ENCODE measurements at places on chromosomes 7 and 10. TPM values are rescaled to one million over a fixed set of nuclear protein-coding genes. Genes with fewer than 3 reads are reported as not detected.

The LLCFC1 gene
- not detected for total RNA-seq

- no peak overlapping the region for H3K4me3 ChIP-seq
- H3K27me3 ChIP-seq: peaks cover 14% of the 10 kb centered on the region
Measured at GRCh38 chr7:94056796-94057207, 52.6 kb upstream of the BET1 start.

The NAT16 gene
- total RNA-seq: not detected

GRCh38 chr7:154987571-154987970 lies 15.4 kb downstream of the PAXIP1 start:
- no peak for DNase-seq
- H3K27ac ChIP-seq: no peak overlapping the region
- H3K27me3 ChIP-seq: no peaks in the 10 kb centered on the region
- H3K36me3 ChIP-seq: peaks cover 42% of the 10 kb centered on the region
- no peak overlapping the region for H3K4me3 ChIP-seq
- no peaks in the 10 kb centered on the region for H3K4me1 ChIP-seq

DNA sequence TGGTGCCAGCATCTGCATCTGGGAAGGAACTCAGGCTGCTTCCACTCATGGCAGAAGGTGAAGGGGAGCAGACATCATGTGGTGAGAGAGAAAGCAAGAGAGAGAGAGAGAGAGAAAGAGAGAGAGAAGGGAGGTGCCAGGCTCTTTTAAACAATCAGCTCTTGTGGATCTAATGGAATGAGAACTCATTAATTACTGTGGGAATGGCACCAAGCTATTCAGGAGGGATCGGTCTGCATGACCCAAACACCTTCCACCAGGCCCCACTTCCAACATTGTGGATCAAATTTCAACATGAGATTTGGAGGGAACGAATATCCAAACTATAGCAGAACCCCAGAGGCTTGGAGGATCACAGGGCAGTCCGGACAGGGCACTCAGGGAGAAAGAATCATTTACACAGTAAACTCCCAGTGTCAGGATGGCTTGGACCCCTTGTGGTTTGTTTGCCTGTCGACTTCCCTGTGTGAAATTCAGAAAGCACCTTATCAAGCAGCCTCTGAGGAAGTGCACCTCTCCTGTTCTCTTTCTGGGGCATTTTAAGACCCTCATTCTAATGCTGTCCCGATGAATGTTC lies 308.5 kb downstream of the REEP3 start:
- H3K36me3 ChIP-seq: no peaks in the 10 kb centered on the region
- H3K27ac ChIP-seq: no peak overlapping the region
- H3K4me3 ChIP-seq: no peak overlapping the region
- DNase-seq: no peak
- H3K4me1 ChIP-seq: no peaks in the 10 kb centered on the region
- H3K27me3 ChIP-seq: no peaks in the 10 kb centered on the region

GRCh38 chr10:36683421-36683820 lies 442.0 kb upstream of the ANKRD30A start:
- H3K4me1 ChIP-seq: no peaks in the 10 kb centered on the region
- H3K27ac ChIP-seq: no peak overlapping the region
- no peaks in the 10 kb centered on the region for H3K27me3 ChIP-seq
- H3K4me3 ChIP-seq: no peak overlapping the region

- no peak for DNase-seq
- no peak overlapping the region for H3K27ac ChIP-seq
- no peaks in the 10 kb centered on the region for H3K4me1 ChIP-seq
- no peak overlapping the region for H3K4me3 ChIP-seq
Measured at GRCh38 chr7:98559219-98559618, 57.9 kb upstream of the NPTX2 start.

The AQP1 gene
- not detected for total RNA-seq

DNA sequence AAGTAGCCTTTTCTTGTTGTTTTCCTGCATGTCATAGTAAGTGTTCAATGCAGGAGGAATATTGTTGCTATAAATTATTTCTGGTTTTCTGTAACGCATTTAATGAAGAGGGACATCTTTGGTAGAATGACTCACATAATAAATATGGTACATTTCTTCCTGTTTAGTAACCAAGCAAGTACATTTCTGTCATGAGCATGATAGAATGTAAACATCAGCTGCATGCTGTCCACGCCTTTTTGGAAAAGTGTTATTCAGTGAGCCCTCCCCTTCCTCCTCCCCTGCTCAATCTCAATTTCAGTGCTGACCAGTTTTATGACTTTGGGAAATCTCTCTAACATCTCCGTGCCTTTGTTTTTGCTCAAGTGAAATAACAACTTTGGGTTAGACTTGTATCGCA lies 664.0 kb downstream of the XPNPEP1 start:
- no peaks in the 10 kb centered on the region for H3K36me3 ChIP-seq
- no peaks in the 10 kb centered on the region for H3K27me3 ChIP-seq
- H3K4me1 ChIP-seq: no peaks in the 10 kb centered on the region
- no peak for DNase-seq
- no peak overlapping the region for H3K27ac ChIP-seq

DNA sequence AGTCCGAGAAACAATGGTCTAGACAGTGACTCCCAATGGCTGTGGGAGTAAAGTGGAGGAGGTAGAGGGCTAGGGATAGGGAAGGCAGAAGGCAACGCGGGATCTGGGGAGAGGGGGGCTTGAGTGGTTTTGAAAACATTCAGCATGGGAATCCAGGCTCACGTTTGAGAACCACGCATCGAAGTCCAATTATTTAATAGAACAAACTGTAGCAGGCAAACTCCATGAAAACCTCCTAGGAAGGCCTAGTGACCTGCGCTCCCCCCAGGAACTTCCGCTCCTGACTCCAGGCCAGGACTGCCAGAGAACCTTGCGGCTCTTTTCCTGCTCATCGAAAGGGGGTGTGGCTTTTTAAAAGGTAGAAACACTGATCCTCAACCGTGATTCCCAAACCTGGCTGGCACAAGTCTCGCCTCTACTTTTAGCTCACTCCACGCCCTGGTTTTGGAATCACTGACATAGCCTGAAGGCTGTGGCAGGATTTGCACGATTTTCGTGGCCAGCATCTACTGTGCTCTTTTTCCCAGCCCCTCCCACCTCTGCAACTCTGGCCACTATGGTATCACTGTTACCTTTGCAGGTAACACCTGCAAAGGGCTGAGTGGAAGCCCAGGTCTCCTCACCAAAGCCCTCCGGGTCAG lies 43.4 kb downstream of the MYOF start:
- no peak overlapping the region for H3K4me3 ChIP-seq
- DNase-seq: no peak
- H3K27ac ChIP-seq: no peak overlapping the region

DNA sequence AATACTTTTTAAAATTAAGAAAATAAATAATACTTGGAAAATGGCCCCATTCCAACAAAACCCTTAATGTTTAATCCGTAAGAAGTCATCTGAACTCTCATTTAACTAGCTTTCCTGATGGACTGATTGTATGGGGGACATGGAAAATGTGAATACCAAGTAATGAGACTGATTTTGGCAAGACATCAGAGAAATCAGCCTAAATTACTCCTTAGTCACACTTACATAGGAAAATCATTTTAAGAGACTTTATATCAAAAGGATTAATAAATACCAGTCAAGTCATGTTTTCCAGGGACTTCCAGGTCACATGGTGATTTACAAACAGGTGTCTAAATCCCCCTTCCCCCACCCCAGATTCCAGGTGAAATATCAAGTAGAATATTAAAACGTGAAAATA lies 58.2 kb downstream of the GRM8 start:
- H3K4me3 ChIP-seq: no peak overlapping the region
- no peaks in the 10 kb centered on the region for H3K4me1 ChIP-seq
- no peak for DNase-seq

GRCh38 chr7:116342125-116342524 lies 131.8 kb downstream of the TES start:
- peaks cover 4% of the 10 kb centered on the region for H3K27me3 ChIP-seq
- H3K27ac ChIP-seq: no peak overlapping the region
- DNase-seq: no peak
- H3K36me3 ChIP-seq: no peaks in the 10 kb centered on the region
- H3K4me1 ChIP-seq: no peaks in the 10 kb centered on the region
- H3K4me3 ChIP-seq: no peak overlapping the region

Data from activated CD8-positive, alpha-beta T cell treated with anti-CD3 and anti-CD28 coated beads, Interleukin-2, amount 10 ng/mL, durations not matched to agents 7 days and 5 days (primary cell).